ENCODE measurements at places on chromosomes 5 and 9.

DNA sequence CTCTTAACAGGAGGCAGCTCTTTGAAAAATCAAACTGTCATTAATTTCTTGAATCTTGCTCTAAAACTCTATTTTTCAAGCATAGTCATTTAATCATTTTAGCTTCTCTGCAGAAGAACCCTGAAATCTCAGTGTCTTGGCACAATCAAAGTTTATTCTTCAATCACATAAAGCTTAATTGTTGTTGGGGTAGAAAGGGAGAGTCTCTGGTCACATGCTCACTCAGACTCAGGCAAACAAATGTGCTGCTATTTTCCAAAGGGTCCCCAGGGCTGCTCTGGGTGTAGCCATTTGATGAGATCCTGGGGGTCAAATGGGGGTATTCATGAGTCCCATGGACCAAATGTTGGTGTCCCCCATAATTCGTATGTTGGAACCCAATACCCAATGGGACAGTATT lies 114.8 kb downstream of the MSX2 start:
- DNase-seq, result no peak

- DNase-seq, result no peak
These were observed 590.0 kb upstream of the DMAC1 start for GRCh38 chr9:8389531-8389930.

- DNase-seq, result no peak
These were observed 39.3 kb upstream of the RAD23B start for GRCh38 chr9:107243742-107244141.

- DNase-seq, result no peak
These were observed 437.3 kb upstream of the MPDZ start for GRCh38 chr9:13716601-13717321.

GRCh38 chr5:9658706-9659105 lies 28.6 kb upstream of the TAS2R1 start:
- no peak for DNase-seq

Measured in thyroid gland (tissue), 4 donors.